ENCODE measurements at places on chromosomes 5 and 9. TPM values are rescaled to one million over a fixed set of nuclear protein-coding genes. Genes with fewer than 3 reads are reported as not detected.

Gene F2RL2
- 10.2 TPM for total RNA-seq

Gene SOHLH1
- not detected for total RNA-seq

Gene C5orf58
- not detected for total RNA-seq

Gene LHX3
- not detected for total RNA-seq

Gene BSPRY
- total RNA-seq = not detected

Gene PCDHA3
- total RNA-seq = 0.09 TPM

Gene TMC1
- total RNA-seq = 1.5 TPM

Gene SPINK4
- total RNA-seq = not detected

GRCh38 chr5:172469697-172470096, 15.4 kb upstream of the SH3PXD2B start:
- DNase-seq = no peak

- no peak for DNase-seq
These were observed 45.1 kb downstream of the KIAA1958 start for GRCh38 chr9:112531666-112532282.

GRCh38 chr9:98225015-98225442, 30.4 kb downstream of the TBC1D2 start:
- DNase-seq = no peak

- no peak for DNase-seq
These were observed 9.9 kb downstream of the PLK2 start for GRCh38 chr5:58450018-58450417.

DNA sequence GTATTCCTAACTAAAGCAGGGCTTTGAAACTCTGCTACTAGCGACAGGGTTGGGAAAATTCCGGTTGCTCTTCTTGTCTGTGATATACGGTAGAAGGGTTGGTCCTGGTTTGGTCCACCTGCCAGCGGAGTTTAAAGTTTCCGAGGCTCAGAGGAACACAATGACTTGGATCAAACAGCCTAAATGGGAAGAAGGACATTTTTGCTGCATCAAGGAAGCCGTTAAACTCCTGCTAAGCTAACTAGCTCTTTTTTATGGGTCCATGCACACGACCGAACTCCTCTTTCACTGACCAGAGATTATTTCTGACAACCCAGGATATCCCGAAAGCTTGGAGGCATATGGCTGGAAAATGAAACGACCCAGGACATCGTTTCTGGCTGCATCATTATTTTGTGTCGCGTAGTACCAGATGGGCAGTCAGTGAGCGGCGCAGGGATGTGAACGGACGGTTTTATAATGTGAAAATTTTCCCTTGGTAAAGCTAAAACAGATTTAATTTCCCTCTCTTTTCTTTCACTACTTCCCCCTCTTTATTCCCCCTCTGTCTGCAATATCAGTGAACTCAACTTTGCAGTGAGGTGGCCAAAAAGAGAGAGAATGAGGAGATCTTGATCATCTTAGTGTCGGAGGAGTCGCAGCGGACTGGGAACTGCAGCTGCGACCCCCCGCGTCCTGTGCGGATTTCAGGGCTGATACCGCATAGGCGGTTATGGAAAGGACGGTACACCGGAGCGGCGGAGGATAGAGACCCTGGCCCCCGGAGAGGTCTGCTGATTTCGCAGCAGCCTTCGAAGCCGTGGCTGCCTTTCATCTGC, at the start of gene LURAP1L:
Gene LURAP1L, plus strand, starts transcription at position 160 of the 818 bp plus-strand sequence. CDS start 696 bp downstream, outside the sequence.
- peak; percentile 73 for DNase-seq

DNA sequence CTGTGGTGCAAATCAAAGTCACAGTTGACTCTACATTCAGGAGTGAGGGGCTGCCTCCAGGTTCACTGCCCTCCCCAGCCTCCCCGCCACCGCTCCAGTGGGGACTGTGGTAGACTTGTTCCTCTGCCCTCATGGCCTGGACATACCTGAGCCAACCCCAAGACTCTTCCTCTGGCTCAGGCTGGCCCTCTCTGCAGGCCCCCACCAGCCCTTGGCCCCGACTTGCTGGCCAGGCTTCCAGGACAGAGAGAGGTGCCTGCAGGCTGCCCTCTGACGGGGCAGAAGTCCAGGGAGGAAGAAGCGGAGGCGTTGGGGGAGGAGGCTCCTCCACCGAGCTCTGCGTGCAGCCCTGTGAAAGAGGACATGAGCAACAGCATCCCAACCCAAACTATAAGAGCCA, 2.8 kb upstream of the SARDH start:
- DNase-seq = no peak

- DNase-seq = no peak
These were observed 152.8 kb downstream of the TMEM167A start for GRCh38 chr5:82924226-82925060.

GRCh38 chr9:27355166-27355565, 58.2 kb upstream of the EQTN start:
- no peak for DNase-seq

- peak; percentile 49 for DNase-seq
These were observed 41.6 kb downstream of the CDK5RAP2 start for GRCh38 chr9:120538339-120538738.

GRCh38 chr5:34775886-34776285, 63.1 kb upstream of the TTC23L start:
- DNase-seq = no peak

DNA sequence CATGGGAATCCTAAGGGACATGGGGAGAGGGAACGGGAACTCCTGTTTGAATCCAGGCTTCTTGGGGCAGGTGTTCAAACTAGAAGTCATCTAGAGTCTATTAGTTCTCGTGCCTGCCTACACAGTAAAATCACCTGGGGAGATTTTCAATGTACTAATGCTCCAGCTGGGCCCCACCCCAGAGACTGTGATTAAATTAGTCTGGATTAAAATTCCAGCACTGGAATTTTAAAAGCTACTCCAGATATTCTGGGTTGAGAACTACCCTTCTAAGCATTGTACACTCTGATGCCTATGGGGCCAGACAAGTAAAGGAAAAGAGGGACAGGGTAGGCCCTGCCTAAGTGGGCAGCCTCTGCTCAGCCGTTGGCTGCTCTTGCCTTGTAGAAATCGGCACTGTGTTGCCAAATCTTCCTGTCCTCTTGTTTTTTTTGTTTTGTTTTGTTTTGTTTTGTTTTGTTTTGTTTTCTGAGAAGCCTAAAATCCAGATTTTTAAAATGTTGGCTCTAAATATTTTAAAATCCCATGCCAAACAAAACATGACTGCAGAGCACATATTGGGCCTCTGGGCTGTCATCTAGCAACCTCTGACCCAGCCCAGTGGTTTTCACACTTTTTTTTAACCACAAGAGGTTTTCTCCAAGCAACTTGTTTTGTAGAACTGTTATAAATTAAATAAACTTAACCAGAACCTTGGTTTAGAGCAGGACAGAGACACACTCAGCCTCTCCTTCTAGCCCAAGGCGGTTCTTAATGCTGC, 29.0 kb downstream of the ADRB2 start:
- no peak for DNase-seq

DNA sequence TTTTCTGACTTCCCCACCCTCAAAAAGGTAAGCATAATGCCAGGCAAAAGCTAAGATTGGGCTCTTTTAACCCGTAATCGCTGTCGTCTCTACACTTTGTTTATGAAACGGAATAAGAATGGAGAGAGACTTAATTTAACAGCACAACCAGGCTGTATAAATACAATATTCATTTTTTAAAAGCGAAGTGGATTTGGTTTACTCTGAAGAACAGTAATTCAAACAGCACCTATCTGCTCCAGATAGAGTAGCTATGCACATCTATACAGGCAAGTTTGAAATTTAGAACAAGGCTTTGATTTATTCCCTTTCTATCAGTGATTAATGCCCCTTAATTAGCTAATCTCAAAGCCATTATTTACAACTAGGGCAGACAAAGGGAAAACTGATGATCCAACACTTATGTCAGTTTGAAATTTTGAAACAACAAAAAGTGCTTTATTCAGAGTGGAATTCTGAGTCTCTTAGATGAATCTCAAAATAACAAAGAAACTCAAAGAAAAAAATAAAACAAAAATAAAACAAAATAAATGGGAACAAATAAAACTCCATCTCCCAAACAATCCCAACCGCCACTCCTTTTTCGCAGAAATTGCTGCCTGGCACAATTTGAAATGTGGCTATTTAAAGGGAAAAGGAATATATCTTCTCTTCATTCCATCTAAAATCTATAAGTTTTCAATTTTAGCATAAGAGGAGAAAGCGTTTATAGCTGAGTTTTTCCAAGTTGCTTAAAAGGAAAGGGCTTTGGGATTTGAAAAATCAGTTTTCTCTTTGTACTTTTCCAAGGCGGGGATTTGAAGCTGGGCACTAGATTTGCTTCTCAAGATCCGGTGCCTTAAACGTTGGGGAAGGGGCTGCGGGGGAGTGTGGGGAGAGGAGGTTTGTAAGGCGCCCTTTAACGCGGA, 298.6 kb downstream of the PARP8 start:
- DNase-seq = no peak

Data from endothelial cell of umbilical vein (primary cell).